SK-N-SH treated with all-trans-retinoic acid at 6 μM for 48 hours (cell line): ENCODE measurements at places on chromosomes 5 and 9.

DNA sequence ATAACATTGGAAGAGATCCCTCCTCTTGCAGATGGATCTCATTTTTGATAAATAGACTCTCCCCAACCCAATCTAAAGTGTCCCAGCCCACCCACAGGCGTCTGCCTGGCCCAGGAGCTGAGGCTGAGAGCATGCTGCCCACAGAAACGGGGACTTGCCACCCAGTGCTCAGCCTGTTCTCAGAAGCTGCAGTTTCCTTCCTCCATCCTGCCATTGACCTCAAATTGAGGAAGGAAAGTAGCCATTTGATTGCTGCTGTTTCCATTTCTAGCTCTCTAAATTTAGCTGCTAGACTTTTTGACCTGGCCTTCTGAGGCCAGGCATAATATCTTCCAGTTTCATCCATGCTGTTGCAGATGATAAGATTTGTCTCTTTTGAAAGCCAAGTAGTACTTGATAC is 31.1 kb upstream of the FRMD3 start:
- no peak for ATAC-seq

- no peak for ATAC-seq
These were observed 106.0 kb downstream of the PALM2AKAP2 start for GRCh38 chr9:109886041-109886440.

GRCh38 chr5:58776559-58776958 is 193.7 kb downstream of the RAB3C start:
- ATAC-seq: no peak

DNA sequence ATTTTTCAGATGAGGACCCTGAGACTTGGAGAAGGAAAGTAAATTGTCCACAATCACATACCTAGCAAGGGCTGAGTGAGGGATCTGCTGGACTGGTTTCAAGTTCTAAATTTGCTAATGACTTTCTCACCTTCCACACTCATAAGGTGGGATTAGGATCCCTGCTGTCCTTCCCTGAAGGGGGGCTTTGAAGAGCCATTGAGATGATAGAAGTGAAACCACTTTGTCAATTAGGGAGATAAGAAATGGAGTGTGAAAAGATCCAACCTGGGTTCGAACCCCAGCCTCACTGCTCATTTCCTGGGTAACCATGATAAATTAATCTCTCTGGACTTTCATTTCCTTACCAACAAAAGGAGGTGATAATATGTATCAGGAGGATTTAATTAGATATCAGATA is 32.7 kb upstream of the FOXE1 start:
- no peak for ATAC-seq

- peak; percentile 43; the same call in 1 of the 3 replicates for ATAC-seq
These were observed 55.2 kb upstream of the ERBIN start for GRCh38 chr5:65871182-65871581.

GRCh38 chr5:78327761-78328510 is 32.5 kb upstream of the SCAMP1 start:
- ATAC-seq: no peak

DNA sequence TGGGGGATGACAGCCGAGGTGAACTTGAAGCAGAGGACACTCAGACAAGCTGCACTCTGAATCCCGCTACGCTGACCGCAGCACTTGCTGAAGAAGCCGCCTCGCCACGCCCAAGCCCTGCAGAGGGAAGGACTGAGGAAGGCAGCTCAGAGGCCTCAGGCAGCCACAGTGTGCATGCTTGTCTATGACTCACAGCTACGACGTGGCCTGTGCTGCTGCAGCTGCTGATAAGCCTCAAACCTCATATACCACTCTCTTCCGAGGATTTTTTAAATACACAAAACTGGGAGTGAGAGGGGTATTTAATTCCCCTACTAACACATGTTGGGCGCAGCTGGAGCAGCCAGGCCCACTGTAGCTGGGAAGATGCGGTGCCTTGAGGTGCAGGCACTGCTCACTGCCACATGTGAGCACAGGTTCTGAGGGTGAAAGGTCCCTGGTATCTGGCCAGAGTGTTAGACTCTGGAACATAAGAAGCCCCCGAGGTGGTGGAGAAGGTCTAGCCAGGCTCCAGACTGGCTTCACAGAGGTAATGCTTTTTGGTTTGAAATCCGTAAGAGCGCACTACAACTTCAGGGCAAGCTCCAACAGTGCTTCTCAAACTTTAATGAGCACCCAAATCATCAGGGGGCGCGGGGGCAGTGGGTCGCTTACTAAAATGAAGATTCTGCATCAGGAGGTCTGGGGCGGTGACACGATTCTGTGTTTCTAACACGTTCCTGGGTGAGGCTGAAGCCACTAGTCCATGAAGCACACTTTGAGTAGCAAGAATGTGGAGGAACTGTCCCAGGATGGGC is 196.8 kb downstream of the AUH start:
- ATAC-seq: peak; percentile 99

DNA sequence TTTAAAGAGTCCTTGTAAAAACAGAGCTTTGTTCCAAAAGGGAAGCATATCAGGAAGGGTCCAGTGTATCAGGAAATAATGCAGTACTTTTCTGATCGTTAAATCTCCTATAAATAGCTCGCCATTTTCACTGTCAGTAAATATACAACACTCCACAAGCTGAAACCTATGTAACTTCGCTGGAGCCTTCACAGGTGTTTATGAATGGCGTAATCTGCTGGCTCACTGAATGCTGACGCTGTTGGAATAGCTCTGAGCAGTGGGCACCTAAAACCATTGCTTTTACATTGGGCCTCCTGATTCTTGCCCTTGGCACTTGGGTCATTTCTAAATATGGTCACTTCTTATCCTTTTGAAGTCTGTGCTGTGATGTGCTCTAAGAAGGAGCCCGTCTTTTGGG is 4.3 kb downstream of the SHC3 start:
- ATAC-seq: no peak

DNA sequence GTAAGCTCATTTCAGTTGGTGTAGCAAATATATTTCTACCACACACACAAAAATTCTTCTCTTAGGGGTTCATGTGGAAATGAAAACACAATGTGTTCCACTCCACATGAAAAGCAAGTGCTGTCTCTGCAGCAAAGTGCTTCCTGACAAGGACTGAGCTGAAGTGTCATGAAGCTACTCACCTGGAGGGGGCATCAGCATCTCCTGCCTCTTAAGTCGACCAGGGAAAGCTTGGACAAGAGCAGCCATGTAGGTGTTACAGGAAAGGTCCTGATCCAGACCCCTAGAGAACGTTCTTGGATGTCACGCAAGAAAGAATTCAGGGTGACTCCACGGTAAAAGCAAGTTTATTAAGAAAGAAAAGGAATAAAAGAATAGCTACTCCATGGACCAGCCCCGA is 62.8 kb downstream of the SV2C start:
- peak; percentile 47; the same call in 1 of the 3 replicates for ATAC-seq

- no peak for ATAC-seq
These were observed 705.0 kb upstream of the CDH10 start for GRCh38 chr5:25349746-25350145.

DNA sequence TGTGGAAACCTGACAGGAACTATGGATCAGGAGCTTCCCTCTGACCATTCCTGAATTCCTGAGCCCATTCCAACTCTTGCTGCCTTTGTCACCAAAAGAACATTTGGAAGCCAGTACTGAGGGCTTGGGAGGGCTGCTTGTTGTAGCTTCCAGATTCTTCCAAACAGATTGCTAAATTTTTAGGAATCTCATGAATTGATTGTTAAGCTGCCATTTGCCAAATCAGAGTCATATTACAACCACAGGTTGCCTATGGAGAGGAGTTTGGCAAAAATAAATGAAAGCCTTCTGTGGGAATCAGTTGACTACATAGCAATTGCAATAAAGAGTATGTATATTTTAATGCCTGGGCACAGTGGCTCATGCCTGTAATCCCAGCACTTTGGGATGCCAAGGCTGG is 39.2 kb upstream of the SLC28A3 start:
- ATAC-seq: no peak

DNA sequence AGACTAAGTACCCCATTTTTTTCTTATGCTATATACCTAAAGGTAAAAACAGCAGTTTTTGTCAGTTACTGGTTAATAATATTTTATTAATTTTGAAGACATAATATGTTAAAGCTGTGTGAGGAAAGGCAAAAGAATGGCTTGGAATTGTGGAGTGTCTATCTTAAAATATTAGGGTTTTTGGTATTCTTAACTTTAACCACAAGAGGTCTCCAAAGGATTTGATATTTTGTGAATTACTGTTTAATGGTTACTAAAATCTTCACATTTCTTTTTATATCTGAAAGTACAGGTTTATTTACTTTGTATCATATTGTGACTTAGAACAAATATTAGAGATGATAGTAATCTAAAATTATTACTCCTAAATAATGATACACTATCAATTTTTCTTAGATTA is 32.0 kb upstream of the DHFR start:
- ATAC-seq: peak; percentile 54; the same call in 1 of the 3 replicates

DNA sequence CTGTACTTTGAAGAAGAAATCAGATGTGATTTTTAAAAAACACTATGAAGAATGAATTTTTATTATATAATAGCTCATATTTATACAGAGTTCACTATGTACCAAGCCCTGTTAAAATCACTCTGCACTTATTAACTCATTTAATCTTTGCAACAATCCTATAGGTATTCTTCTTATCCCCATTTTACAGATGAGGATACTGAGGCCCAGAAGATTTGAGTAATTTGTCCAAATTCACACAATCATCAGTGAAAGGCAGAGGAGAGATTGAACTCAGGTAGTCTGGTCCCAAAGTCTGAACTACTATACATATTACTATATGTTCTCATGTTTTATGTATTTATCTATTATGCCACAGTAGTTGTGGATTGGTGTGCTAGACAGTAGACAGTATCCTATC is 16.1 kb downstream of the PLAC8L1 start:
- no peak for ATAC-seq

- no peak for ATAC-seq
These were observed 3.3 kb downstream of the SETX start for GRCh38 chr9:132351404-132352045.

DNA sequence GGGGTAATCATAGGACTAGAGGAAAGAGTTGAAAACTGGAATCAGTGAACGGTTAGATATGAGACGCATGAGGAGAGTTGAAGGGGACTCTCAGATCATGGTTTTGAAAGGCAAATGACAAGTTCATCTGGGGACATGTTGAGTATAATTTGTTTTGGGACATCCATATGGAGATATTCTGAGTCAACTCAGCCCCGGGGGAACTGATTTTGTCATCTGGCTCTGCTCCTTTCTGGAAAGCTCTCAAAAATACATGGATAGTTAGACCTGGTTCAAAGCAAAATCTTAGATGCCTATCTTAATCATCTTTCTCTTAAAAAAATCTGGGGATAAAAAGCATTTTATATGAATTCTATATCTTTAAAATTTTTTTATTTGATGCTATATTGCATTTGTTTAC is 161.2 kb downstream of the SNX18 start:
- ATAC-seq: no peak

- no peak for ATAC-seq
These were observed 82.1 kb downstream of the C9orf152 start for GRCh38 chr9:110125763-110126351.

GRCh38 chr9:137348769-137349470 is 46.8 kb upstream of the NRARP start:
- ATAC-seq: no peak

DNA sequence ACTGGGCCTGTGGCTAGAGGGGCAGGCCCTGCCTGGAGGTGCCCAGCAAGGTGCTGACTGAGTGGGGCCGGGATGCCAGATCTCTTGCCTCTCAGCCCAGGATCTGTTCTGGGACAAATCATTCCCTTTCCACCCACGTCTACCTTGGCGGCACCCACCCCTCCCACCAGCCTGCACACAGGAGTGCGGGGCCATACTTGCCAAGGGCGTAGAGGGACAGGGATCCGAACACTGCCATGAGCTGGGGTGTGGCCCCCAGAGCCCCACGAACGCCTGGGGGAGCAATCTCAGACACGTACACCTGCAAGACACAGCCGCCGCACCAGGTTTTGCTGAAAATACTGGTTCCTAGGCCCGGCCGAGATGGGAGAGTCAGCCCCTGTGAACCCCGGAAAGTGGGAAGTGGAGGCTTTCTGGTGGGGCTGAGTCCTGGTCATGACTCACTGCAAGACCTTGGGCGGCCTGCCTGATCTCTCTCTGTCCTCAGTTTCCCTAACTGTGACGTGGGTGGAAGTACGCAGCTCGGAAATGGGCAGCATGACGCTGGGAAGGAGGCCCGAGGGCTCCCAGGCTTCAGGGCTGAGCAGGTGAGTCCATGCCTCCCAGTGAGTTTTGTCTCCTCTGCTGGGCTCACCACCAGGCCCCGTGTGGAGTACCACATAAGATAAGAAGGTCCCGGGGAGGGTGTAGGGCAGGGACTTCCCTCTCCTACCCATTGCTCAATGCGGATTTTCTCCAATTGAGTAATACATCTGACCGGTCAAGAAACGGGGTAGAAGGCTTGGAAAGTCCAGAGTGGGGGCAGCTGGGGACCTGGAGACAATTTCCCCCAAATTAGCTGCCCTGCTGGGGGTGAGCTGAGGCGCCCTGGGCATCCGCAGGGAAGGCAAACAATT is 2.6 kb downstream of the SLC2A6 start:
- ATAC-seq: no peak
